ENCODE measurements at places on chromosomes 3 and 15.

DNA sequence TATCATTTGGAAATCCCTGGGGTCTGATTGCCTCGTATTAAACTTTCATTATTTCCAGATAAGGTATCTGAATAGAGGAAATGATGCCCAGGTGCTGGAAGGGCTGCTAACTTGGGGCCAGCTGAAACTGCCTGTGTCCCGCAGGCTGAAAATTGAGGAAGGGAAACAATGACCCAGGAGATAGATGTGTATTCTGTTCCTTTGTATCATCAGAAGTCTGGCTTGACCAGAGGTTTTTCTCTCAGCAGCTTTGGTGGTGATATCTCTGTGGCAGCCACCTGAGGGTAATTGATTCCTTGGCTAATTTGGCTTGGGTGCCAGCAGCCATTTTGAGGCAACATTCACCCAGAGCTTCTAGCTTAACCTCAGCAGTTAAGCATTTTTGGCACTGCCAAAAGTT lies 90.0 kb upstream of the STT3B start:
- DNase-seq: no peak

DNA sequence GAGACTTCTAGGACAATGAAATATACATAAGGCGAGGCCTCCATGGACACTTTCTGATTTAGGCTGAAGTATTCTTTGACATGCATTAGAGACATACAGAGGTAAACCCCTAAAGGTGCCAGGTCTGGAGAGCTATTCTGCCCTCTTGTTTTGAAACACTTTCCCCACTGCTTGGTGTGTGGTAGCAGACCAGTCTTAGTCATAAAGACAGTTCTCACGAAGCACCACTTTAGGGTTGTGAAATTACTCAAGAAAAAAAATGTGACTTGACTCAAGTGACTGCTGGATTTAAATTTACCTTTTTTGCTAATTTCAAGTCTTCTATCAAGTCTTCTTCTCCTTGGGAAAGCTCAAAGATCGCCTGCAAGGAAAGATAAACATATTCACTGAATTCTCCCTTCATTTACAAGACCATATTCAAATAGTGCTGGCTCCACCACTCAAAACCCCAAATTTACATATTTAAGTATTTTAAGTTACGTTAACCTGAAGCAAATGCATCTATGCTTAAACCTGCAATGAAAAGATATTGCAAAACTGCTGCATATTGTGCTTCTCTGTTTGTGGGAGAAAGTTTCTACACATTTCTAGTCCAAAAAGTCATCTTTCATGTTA lies 48.4 kb downstream of the ARHGEF3 start:
- DNase-seq: no peak

DNA sequence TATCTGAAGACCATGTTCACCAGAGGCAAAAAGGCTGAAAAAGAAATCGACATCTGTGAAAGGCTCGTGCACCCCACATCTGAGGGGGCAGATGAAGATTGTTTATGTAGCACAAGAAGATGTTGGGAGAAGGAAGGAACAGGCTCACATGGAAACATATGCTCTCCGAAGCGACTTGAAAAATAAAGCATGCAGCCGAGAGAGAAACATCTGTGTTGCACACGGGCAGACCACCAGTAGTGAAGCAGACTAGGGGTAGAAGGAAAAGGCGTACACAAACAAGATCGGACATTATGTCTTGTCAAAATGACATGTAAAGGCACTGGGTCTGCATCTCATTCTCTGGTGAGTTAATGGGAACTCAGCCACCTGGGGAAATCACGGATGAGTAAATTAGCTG lies 356.5 kb downstream of the ZIC4 start:
- DNase-seq: no peak

GRCh38 chr15:80066912-80067311 lies 7.4 kb downstream of the ZFAND6 start:
- no peak for DNase-seq

GRCh38 chr3:104974316-104974715 lies 392.4 kb upstream of the ALCAM start:
- DNase-seq: no peak

DNA sequence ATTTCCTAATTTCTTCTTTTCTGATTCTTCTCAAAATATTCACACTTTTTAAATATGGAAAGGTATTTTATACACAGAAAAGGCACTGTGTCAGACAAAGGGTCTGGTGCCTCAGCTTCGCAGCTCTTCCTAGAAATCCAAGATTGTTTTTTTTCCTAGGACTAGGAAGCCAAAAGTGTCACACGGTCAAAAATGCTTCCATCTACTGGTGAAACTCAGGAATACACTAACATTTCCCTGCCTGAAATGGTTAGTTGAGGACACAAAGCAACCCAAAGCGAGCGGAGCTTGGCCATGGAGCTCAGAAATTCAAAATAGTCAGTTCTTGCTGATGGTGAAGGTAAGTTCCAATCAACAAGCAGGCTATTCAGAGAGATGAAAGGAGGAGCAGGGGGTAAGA lies 426.5 kb upstream of the RASGRP1 start:
- DNase-seq: no peak

DNA sequence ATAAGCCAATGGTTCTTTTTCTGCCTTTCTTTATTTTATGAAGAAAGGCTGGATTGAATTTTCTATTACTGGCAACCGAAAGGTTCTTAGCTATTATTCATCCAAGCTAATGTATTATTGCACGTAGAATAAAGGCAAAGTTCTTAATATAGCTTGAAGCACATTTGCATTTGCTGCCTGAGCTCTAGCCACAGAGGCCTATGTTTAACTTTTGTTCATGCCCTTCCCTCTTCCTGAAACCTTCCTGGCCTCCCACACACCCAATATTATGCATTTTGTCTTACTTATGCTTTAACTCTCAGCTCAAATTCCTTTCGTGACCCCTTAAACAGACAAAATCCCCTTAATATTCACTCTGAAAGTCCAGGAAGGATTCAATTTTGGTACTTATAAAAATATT lies 71.0 kb upstream of the ZNF280D start:
- DNase-seq: no peak

- no peak for DNase-seq
Measured at GRCh38 chr15:69742361-69742760, 289.7 kb downstream of the RPLP1 start.

DNA sequence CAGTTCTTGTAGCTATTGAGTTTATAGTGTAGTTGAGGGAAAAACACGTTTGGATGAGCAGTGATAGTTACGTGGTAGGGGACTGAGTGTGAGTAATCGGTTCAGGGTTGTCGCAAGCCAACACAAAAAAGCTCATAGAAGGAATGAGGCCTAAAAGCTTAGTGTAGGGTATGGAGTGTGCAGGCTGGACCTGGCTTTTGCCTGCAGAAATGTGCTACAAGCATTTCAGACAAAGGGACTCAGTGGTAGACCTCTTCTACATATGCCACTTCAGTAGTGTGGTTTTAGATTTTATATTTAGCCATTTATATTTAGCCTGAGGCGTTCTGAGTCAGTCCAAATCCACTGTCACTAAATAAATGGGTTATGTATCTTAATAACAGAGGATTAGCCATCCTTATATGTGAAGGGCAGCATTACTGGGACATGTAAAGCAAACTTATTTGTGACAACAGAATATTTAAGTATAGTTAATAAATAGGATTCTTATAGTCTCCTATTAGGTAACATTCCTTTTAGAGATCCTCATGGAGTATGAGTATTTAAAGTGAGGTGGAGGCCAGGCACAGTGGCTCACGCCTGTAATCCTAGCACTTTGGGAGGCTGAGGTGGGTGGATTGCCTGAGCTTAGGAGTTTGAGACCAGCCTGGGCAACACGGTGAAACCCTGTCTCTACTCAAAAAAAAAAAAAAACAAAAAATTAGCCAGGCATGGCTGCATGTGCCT lies 21.8 kb downstream of the ATP2C1 start:
- DNase-seq: no peak

DNA sequence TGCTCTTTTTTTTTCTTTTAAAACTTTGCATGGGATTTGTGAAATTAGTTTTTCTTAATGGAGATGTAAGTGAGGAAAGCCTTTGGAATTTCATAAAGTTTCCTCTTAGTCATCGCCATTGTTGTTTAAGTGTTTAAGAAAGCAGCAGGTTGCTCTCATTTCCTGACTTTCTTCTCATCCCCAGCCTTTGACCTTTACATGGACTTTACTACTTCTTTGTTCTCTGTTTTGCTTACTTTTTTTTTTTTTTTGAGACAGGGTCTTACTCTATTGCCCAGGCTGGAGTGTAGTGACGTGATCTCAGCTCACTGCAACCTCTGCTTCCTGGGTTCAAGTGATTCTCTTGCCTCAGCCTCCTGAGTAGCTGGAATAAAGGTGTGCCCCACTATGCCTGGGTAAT lies 38.6 kb downstream of the FBXL2 start:
- no peak for DNase-seq

DNA sequence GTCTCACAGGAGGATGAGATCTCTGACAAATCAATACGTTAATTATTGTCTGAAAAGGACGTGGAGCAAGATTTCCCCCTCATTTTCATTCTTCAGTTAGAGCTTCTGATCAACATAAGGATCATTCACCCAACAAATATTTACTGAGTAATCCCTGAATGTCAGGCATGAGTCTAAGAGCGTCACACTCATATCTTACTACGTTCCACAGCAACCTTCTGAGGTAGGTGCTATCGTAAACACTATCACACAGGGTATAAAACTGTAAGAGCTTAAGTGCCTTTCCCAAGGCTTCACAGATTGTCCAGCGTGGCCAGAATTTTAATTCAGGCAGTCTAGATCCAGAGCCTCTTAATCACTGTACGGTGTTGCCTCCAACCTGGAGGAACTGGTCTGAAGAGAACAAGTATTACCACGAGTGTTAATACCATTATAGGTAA lies 10.6 kb upstream of the TM4SF1 start:
- DNase-seq: no peak

DNA sequence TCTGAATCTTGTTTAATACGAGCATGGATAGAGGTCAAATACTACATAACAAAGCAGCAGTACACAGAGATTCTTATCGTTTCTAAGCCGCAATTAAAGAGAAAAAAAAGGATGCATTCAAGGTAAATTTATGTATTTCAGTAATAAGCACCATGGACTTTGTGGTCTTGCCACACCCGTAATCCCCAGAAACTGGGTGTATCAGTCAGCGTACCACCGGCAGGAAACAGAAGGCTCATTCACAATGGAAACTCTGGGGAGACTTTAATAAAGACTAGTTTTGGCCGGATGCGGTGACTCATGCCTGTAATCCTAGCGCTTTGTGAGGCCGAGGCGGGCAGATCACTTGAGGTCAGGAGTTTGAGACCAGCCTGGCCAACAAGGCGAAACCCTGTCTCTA lies 81.9 kb upstream of the ZNF280D start:
- no peak for DNase-seq

DNA sequence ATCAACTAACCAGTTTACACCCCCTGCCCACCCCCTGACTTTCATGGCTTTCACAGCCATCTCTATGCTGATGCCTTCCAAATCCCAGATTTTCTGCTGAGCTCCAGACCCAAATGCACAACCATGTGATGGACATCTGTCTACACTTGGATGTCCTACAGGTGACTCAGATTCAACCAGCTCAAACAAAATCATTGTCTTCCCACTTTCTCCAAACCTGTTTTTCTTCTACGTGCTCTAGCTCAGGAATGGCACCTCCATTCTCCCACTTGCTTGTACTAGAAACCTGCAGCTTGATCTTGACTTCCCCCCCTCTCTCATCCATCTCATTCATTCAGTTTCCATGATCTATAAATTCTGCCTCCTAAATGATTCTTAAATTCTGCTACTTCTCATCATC lies 34.1 kb upstream of the RARRES1 start:
- no peak for DNase-seq
